ENCODE measurements at places on chromosomes 3 and 15.

- DNase-seq: no peak
These were observed 101.2 kb upstream of the WNT5A start for GRCh38 chr3:55588146-55588765.

GRCh38 chr3:185024406-185024805, 128.5 kb downstream of the C3orf70 start:
- DNase-seq: no peak

GRCh38 chr15:35191783-35192182, 106.7 kb upstream of the NANOGP8 start:
- DNase-seq: no peak

GRCh38 chr15:59399465-59400102, 26.9 kb upstream of the MYO1E start:
- no peak for DNase-seq

DNA sequence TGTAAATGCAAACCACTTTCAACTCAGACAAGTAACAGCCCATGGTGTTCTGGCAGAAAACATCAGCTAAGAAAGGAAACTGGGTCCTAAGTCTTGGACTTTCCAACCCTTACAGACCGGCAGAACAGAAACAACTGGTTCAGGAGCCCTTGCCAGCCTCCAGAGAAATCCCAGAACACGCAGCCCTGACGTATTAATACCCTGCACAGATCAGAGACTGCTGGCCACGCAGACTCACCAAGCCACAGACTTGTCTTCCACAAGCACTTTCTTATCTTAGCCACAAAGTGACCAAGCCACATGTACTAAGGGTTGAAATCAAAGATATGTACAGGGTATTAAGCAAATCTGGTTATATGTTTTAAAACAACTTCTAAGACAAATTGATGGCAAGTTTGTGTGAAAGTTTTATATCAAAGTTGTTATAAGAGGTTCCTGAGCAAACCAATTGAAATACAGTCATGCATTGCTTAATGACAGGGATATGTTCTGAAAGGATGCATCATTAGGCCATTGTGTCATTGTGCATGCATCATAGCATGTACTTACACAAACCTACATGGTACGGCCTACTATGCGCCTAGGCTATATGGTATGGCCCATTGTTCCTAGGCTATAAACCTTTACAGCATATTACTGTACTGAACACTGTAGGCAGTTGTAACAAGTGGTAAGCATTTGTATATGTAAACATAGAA, 36.8 kb downstream of the BTD start:
- no peak for DNase-seq

DNA sequence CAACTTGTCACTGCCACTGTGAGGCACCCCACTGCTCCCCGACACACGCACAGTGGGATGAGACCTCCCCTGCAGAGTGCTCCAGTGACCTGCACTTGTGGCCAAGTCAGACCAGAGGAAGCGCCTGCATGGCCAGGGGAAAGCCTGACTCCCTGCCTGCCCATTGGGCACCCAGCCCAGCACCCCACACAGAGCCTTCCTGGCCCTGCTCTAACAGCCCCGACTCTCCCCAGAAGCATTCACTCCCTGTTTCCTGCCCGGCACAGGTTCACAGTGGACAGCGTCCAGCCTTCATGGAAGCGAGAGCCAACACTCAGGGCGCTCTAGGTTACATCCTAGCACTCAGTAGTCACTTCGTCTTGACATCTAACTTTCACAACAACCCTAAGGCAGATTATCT, 27.8 kb downstream of the RBPMS2 start:
- no peak for DNase-seq

- peak; percentile 16 for DNase-seq
These were observed 218.4 kb upstream of the MLF1 start for GRCh38 chr3:158352551-158352950.

DNA sequence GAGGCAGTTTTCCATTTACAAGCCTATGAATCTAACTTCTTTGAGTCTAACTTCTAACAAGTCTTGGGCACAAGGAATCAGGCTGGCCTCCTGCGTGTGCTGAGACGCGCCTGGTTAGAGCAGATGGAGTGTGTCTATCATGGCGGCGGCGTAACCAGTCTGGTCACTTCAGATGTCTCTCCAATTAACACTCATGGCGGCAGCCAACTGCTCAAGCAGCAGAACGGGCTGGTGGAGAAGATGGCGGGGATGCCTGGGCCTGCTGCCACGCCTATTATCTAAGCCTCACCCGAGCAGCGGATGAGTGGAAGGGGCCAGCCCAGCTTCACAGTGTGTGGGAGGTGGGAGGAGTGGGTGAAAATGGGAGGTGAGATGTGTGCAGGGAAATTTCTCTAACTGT, 246.4 kb upstream of the TPRG1 start:
- DNase-seq: no peak

GRCh38 chr3:194322678-194323211, 28.4 kb downstream of the CPN2 start:
- DNase-seq: no peak

DNA sequence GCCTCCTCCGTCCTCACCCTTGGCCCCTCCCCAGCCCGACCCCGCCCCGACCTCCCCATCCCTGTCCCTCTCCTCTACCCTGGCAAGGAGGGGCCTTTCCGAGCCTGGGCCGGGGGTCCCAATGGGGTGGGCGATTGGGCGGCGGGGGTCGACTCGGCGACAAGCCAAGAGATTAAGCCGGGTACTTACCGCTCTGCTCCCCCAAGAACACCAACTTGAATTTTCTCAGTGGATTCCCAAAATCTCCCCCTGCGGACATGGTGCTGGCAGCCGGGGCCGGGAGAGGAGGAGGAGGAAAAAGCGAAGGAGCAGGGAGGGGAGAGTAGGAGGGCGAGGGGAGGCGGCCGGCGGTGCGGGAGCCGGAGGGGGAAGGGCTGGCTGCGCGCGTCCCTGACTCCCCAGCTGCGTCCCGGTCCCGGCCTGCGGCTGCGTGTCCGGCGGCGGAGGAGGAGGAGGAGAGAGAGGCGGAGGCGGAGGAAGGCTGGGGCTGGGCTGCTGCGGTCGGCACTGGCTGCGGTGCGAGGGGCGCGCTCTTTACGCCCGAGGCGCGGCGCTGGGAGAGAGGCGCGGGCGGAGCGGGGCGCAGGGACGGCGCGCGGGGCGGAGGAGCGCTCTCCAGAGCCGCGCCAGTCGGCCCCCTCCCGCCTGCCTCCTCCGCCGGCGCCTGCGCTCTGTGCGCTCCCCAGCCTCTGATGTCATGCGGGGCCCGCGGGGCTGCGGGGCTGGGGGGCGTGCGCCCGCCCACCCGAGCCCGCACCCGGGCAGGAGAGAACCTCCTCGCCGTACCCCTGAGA, at the start of gene RAB6B:
TSS of gene RAB6B (minus strand) at position 675 of the 794 bp plus-strand sequence. CDS start at position 259, 416 bp downstream.
- DNase-seq: peak; percentile 64

DNA sequence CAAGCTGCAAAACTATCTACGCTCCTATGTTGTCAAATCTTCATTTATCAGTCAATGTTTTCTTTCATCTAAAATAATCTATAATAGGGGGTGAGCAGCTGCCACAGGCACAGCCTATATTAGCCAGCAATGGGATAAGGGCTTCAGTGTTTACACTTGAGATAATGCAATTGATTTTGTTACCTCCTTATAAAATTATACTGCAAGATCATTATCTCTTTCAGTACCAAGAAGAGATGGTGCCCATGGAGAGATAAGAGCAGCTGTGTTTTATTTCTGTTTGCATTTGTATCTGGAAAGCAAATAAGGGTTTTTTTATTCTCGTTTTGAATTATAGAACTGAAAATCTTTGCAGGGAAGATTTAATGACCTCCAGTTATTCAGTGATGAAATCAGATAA, 68.9 kb downstream of the PLD1 start:
- no peak for DNase-seq

GRCh38 chr3:55177749-55178148, 249.9 kb upstream of the LRTM1 start:
- no peak for DNase-seq

GRCh38 chr3:89474333-89475130, 367.1 kb downstream of the EPHA3 start:
- no peak for DNase-seq

GRCh38 chr15:62901909-62902546, 140.5 kb upstream of the TPM1 start:
- DNase-seq: peak; percentile 52

- DNase-seq: no peak
These were observed 208.4 kb downstream of the TNIK start for GRCh38 chr3:171251835-171252234.

DNA sequence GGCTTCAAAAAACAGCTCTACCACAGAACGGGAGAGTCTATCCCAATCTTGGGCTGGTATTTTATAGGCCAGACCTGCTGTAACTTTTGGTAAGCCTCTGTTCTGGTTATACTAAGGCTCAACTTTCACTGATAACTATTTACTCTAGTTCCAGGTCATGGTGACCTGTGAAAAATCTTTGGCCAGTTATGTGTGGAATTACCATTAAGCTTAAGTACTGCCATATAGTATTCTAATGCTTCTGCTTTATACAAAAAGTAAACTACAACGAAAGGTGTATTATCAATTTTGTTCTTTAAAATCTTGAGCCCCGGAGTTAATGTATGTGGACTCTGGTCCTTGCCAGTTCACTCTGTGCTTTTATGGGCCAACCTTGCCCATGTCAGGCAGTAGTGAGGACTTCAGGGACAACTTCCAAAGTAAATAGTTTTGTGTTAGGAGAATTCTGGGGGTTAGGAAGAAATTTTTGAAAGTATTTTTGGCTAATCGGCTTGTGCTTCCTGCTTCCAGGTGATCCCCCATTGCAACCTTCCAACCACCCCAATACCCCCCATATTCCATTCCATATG, 6.4 kb downstream of the SIAH2 start:
- DNase-seq: no peak

DNA sequence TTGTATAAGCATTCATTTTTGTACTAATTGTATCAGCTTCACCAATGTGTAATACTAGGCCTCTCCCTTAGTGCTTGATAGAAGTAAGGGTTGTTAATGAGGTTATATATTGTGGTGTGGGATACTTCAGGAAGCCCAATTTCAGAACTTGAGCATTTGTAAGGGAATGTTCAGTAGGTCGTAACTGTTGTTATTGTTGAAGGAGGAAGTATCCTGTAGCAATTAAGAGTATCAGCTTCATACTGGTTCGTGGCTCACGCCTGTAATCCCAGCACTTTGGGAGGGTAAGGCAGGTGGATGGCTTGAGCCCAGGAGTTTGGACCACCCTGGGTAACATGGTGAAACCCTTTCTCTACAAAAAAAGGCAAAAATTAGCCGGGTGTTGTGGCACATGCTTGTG, 30.6 kb downstream of the IQGAP1 start:
- DNase-seq: no peak

DNA sequence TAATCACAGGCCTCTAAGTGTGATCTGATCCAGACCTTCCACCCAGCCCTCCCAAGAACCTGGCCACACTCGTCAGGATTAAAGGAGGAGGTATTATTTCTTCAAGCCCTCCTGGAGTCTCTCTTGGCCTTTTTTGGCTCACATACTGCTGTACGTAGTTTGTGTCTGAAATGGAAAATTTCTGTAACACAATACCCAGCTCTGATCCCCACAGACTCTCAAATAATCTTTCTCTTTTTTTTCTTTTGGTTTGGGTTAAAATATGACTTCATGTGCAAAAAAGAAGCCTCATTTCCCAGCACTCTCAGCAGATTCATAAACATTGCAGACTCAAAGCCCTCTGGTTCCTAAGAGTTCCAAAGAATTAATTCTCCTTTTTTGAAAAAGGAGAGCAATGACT, 96.5 kb upstream of the PHLDB2 start:
- DNase-seq: no peak

DNA sequence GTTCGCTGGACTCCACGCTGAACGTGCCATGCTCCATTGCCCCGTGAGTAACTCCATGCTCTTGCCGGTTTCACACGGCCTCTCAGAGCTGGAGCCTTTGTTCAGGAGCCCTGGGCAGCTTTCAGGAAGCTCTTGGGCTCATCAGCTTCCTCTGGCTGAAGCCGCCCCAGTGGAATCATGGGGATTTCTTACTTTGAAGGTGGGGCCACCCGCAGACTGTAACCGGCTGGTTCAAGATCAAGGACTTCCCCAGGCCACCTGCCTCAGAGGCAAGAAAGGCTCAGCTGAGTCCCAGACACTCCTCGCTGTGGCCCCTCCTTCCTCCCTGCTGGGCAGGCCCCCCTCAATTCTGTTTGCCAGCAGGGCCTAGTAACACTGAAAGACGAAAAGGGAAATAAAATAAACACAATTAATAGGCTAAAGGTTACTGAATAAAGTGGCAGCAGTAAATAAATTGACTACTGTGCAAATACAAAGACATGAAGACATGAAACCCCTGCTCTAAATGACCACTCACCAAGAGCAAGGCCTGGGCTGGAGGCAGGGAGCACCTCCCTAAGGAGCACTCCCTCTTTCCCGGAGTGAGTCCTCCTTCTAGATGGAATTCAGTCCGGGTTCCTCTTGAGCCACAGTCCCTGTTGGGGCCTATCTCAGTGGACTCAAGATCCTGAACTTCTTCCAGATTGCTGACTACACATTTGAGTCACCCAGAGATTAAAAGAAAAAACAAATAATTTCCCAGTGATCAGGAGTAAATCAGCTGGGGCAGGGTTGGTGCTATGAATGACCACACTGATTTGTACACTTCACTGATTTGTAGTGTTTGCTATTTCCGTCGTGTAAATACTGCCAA, 51.0 kb downstream of the ZDHHC19 start:
- DNase-seq: peak; percentile 16

DNA sequence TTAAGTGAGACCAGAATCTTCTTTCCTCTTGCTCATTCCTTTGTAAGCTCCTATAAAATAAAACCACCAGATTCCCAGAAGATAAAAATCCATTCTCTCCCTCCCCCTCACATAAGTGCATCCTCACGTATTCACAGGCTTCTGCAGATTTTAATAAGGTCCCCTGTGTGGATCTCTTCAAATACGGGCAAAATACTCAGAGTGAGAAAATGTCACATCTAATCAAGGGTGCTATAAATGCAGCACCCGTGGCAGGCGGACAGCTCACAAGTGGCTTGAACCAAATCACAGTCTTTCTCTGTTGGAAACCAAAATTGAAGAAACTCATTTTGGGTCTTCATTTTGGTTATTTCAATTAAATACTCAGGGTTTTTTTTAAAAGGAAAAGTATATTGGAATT, 212.9 kb upstream of the CMC1 start:
- no peak for DNase-seq

GRCh38 chr3:125019271-125019670, 36.5 kb downstream of the HEG1 start:
- DNase-seq: no peak

DNA sequence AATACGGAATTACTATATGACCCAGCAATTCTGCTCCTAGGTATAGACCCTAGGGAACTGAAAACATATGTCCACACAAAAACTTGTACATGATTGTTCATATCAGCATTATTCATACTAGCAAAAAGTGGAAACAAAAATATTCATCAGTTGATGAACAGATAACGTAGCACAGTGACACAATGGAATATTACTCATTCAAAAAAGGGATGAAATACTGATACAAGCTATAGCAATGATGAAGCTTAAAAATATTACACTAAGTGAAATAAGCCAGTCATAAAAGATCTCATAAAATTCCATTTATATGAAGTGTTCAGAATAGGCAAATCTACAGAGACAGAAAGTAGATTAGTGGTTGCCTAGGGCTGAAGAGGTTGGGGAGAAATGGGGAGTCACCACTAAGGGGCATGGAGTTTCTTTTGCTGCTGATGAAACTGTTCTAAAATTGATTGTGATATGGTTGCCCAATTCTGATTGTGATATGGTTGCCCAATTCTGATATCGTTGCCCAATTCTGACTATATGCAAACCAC, 10.5 kb downstream of the C15orf61 start:
- DNase-seq: no peak
